HuH-7.5 (cell line): ENCODE measurements at places on chromosomes 16 and 17.

DNA sequence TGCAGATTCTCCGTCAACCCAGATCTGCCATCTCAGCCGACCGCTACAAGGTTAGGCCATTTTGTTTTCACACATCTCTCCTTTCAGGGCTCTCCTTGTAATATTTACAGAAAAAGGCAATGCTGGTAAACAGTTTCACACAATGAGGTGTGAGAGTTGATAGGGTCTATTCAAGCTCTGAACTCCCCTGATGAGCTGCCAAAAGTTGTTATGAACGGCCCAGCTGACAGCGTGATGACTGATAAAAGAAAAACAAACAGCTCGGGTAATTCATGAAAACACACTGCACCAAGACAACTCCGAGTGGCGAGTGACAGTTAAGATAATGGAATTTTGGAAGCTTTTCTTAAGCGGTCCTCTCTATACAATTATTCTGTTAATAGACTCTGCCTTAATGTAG lies 68.1 kb upstream of the IRX5 start:
- DNase-seq = no peak

- DNase-seq = no peak
Observed at GRCh38 chr16:56289862-56290261, 98.6 kb downstream of the GNAO1 start.

DNA sequence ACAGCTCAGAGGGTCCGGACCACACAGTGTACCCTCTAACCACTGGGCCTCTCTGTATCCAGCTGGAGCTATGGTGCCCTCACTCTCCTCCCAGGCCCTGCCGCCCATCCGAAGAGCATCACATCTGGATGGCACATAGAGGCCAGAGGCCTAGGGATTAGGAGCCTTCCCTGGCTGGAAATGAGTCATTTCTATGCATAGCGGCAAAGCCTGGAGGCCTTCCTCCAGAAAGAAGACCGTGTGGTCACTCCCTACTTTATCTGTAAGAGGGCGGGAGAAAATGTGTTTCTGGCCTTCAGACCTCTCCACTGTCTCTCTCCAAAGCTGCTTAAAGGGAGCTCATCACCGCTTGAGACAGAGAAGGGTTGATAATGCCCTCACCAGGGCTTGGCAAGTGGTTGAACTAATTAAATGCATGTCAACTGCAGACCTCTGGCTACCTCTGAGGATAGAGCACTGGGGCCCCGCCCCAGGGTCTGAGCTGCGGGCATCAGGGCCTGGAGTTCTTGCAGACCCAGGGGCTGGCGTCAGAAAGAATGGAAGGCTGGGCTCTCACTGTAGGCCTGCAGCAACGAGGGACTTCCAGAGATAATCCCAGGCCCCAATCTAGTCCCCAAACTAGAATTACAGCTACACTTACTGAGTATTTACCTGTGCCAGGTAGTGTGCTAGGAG lies 122.2 kb downstream of the IRX5 start:
- no peak for DNase-seq

- no peak for DNase-seq
Observed at GRCh38 chr17:76566988-76567431, 18.6 kb downstream of the ST6GALNAC2 start.

DNA sequence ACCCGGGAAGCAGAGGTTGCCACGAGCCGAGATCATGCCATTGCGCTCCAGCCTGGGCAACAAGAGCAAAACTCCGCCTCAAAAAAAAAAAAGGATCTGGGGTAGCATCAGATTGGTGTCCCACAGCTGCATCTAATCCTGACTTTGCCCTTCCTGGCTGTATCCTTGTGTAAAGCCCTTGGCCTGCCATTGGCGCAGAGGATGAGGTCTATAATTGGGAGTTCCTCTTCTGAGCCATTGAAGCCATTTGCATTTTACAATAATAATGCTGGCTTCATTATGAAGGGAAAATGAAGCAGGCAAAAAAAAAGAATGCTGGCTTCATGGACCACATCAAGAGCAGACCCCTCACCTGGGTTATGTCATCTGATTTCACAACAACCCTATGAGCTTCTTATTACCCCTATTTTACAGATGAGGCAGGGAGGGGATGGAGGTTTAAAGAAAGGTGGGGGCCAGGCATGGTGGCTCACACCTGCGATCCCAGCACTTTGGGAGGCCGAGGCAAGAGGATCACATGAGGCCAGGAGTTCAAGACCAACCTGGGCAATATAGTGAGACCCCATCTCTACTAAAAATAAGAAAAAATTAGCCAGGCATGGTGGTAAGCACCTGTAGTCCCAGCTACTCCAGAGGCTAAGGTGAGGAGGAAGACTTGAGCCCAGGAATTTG lies 1.2 kb upstream of the LITAFD start:
- no peak for DNase-seq

DNA sequence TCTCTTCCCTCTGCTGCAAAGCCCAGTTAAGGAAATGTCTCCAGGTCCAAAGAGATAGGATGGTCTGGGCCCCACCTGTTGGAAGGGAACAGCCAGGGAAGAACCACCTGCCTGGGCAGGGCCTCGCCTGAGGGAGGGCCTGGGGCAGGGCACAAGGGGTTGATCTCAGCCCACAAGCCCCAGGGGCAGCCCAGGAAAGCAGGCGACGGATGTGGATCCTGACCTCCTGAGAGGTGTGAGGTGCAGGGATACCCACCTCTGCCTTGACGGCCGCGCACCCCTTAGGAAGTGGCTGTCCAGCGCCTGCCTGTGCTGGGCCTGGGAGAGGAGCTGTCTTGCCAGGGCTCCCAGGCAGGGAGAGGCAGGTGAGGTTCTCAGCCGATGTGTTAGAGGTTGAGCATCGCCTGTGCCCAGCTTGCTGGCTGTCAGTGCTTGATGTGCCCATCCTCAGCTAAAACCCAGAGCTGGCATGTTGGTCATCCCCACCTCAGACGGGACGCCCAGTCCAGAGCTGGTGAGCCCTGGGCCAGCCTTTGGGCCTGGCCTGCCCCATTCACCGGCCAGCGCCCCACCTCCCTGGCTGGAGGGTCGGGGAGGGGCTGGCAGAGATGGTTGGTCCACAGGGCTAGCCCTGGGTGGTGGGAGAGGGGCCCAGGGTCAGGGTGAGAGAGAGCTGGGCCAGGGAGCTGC lies 434 bp downstream of the CEMP1 start:
- no peak for DNase-seq
